Omental fat pad (tissue), 4 donors: ENCODE measurements at places on chromosomes 4 and X.

GRCh38 chr4:38717604-38718003 lies 53.6 kb downstream of the KLF3 start:
- DNase-seq = no peak

- no peak for DNase-seq
Measured at GRCh38 chr4:87838890-87839591, 6.3 kb downstream of the MEPE start.

DNA sequence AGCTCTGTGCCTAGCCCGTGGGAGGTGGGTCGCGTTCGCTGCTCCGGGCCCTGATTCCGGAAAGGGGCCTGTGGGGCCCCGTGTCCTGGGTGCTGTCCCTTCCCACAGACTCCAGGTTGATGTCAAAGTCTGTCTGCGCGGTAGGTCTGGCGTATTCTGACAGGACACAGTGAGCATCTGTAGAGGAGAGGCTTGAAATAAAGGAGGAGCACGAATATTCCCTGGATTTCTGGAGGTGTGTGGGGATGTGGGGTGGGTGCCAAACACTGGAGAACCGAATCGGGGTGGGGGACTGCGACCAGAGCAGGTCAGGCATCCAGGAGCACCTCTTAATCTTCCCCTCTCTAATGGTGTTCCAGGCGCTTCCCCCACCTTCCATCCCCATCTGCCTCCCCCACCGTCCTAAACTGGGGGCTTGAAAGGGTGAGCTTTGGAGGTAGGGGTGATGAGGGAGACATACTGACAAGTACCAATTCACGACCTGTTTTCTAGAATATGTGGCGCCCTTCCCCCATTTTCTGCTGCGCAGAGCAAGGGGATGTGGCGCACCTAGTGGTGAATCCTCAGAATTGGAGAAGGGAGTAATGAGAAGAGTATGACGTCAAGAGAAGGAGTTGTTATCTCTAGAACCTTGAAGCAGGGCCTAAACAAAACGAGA lies 877 bp downstream of the GPRASP1 start:
- no peak for DNase-seq

DNA sequence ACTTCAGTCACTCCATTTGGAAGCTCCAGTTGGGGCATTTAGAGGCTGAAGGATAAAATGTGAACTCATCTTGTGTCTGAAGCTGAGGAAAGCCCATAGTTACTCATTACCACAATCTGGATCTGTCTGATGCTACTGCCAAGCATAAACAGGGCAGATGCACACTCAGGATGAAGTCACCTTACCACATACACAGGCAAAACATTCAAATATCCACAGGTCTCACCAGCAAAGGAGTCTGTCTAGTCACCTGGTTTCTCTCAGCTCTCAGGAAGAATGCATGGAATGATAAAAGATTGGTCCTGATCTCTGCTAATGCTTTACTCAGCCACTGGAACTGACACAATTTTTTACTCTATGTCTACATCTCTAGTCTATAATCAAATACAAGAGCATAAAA lies 13.0 kb upstream of the ODAPH start:
- no peak for DNase-seq

DNA sequence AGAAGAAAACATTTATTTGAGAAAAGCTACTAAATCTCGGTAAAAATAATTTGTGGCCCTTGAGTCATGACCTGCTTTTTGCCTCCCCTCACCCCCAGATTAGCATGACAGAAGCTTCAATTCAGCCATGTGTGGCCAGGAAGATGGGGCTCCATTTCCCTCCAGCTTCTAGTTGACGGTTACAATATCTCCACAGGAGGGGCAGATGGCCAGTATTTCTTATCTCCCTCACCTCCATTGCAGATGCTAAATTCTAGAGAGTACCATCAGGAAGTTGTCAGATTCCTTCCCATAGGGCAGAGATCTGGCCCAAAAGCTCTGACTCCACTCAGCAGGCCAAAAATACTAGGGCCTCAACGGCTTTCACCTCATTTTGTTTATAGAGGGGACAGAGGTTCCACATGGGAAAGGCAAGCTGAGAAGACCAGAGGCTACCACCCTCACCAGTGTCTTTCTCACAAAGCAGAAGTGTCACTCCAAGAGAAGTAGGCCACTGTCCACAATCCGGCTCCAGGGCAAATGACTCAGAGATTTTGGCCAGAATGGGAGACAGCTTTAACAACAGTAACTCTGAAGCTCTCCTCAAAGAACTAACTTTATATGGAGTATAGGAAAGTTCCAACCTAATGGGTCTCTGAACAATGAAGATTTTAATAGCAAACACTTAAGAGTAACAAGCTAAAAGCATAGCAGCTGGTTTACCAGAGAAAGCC lies 108.3 kb downstream of the TBC1D19 start:
- no peak for DNase-seq

DNA sequence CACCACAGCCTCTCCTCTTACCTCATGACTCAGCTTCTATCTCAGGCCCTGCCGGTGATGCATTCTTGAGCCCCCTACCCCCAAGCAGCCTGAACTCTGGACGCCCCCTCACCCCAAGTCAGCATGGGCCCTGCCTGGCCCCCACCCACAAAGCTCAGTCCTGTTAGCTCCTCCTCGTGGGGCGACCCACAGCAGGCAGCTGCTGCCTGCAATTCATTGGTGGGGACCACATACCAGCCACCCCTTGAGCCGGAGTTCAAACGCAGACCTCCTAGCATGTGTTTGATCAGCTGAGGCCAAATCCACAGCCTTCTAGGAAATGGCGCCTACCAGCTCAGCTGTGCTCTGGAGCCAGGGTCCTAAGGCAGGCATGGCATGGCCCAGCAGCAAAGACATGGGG lies 111.8 kb downstream of the EFNB1 start:
- DNase-seq = no peak

- DNase-seq = no peak
Measured at GRCh38 chr4:127783955-127784770, 2.0 kb downstream of the HSPA4L start.

DNA sequence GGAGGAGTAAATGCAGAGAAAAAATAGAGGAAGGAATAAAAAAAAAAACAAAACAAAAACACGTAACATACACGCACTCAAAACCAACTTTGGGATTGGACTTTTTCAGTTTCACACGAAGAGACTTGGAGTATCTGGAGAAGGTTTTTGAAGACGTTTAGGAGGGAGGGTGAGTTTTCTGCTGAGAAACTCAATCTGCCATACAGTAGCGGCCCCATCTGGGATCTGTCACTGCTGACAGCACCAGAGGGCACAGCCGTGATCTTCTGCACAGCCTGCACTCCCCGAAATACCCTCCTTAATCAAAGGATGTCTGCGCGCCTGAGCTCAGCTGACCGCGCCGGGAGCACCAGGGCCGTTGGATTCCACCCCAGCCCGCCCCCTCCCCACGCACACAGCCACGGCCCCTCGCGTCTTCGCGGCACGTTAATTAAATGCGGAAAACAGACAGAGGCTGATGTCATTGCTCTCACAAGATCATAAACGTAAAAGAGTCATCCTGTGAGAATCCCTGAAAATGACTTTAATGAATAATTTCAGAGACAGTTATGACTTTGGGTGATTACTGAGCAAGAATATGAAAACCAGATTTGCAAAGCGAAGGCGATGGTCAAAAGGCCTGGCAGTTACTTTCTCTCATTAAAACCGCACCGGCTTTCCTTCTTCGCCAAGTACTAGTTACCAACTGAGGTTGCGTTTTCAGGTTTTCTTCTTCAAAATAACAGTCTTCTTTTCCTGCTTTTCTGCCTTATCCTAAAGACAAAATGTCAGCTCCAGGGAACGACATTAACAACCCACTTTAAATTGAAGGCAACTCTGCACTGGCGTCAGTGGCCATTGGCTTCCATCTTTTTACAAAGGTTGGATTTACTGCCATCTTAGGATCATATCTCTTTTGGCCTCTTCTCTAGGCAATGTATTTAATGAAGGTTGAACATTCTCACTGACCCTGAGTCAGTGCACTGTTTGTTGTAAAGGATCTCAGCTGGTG lies 10.6 kb downstream of the HAND2 start:
- DNase-seq = no peak

- DNase-seq = no peak
Measured at GRCh38 chr4:73730292-73730691, 10.1 kb upstream of the CXCL8 start.

GRCh38 chr4:72564184-72564583 lies 4.8 kb downstream of the ADAMTS3 start:
- DNase-seq = no peak

DNA sequence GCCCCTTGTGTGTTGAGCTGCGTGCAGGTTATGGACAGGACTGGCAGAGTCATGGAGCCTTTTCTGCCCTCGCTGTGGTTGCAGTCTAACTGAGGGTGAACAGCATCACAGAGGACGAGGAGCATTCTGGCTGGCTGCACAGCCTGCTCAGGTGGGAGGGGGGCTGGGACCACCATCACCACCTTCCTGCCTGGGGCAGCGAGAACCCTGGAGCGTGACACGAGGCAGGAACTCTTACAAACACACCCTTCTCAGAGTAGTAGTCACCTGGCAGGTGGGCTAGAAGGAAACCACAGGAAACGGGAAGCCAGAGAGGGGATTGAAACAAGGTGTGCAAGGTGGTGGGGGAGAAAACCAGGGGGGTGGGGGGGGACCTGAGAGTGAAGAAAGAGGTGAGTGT lies 25.6 kb downstream of the TKTL1 start:
- no peak for DNase-seq

DNA sequence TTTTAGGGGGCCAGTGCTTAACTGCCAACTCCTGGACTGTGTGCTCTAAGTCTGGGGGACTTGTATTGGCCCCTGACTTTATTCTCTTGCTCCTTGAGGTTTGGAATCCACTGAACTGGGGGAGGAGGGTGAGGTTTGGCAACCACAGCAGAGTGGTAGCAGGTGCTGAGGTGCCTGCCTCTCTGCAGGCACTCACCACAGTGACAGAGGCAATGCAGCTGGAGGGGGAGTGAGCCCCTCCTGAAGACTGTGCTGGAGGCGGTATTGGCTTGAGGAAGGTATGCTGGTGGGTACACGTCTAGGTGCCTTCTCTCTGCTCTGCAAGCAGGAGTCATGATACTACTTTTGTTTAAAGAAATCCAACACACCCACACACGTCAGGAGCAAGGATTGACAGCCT lies 24.6 kb downstream of the CFAP299 start:
- no peak for DNase-seq

DNA sequence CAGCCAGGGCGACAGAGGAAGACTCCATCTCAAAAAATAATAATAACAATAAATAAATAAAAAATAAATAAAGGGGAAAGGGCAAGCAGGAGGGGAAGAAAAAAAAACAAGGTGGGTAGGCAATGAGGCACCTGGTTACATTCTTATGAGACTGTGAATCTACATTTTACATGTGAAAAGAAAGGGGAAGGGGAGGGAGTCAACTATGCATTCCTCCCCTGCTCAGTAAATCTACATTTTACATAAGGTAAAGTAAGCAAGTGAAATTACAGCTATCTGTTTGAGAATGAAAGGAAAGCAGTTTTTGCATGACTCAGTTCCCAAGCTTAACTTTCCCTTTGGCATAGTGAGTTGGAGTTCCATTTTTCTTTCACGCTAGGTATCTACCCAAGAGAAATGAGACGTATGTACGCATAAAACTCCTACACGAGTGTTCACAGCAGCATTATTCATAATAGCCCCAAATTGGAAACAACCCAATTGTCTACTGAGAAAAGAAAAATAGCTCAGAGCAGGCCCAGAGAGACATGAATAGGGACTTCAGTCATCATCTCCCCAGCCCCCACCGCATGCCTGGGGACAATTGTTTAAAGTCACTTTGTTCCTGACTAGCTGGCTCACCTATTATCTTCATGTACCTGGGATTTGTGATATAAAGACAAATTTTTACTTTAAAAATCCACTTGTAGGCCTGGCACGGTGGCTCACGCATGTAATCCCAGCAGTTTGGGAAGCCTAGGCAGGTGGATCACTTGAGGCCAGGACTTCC lies 52.4 kb downstream of the DDX3X start:
- DNase-seq = no peak

- no peak for DNase-seq
Measured at GRCh38 chrX:66872771-66873170, 233.9 kb upstream of the EDA2R start.

DNA sequence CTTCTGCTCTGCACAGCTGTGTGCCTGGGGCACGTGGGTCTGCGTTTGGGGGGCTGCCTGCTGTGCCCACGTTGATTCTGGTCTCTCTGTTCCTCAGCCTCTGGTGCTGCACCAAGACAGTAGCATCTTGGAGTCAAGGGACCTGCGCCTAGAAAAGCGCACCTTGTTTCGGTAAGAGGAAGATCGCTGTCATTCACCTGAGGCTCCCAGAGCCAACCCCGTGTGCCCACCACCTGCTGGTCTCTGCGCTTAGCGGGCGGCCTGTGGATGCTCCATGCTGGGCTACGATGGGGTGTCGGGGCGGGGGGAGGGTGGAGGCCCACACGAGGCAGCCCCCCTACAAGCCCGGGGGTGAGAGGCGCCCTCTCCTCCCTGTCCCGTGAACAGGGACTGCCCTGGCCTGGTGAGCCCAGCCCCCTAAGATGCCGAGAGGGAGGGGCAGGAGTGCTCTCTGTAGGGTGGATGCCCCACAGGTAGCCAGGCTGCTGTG lies 18.9 kb upstream of the HGFAC start:
- DNase-seq = no peak

DNA sequence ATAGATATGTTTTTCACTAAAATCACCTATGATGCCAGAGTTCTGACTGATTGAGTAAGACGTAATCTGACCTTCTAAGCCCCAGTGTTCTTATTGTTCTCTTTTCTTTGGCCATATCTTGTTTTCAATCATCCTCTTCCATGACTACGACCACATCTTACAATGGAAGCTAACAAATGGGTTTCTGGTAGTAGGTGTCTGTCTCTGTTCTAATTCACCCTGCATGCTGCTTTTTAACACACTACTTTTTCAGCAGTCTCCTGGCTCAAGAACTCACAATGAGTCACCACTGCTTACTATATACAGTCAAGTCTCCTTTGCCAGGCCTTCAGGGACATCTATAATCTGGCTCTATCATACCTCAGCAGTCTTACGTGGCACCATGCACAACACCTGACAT lies 146.1 kb downstream of the NEXMIF start:
- DNase-seq = no peak

DNA sequence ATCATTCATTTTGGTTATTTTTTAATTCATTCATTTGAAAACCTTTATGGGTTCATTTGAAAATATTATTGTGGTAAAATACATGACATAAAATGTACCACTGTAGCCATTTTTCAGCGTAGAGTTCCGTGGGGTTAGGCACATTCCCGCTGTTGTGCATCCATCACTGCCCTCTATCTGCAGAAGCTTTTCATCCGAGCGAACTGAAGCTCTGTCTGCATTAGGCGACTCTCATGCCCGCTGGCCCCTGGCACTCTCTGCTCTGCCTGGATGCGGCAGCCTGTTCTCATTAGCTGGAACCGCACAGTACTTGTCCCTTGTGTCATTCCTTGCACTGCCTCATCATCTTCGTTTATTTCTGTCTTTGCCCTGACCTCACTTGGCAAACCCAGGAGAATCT lies 17.5 kb downstream of the CFAP99 start:
- no peak for DNase-seq
